ENCODE measurements at places on chromosomes 16 and 17.

DNA sequence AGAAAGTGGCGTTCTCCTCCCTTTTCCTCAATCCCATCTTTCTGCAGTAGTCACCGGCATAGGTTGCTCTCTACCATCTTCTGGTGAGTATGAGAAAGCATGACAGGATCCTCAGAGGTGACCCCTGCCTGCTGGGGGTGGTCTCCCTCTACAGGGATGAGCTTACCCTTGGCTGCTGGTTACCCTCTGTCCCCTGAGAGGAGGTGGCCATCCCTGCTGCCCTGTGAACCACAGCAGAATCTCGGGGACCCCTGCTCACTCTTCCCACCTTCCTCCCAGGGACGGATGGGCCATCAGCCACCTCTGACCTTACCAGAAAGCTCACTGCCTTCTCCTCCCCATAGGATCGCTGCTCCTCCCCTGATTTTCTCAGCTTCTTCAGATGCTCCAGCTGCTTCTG, 7.8 kb downstream of the MEFV start:
- DNase-seq = no peak

GRCh38 chr17:82003411-82004381, 19.0 kb downstream of the CENPX start:
- no peak for DNase-seq

DNA sequence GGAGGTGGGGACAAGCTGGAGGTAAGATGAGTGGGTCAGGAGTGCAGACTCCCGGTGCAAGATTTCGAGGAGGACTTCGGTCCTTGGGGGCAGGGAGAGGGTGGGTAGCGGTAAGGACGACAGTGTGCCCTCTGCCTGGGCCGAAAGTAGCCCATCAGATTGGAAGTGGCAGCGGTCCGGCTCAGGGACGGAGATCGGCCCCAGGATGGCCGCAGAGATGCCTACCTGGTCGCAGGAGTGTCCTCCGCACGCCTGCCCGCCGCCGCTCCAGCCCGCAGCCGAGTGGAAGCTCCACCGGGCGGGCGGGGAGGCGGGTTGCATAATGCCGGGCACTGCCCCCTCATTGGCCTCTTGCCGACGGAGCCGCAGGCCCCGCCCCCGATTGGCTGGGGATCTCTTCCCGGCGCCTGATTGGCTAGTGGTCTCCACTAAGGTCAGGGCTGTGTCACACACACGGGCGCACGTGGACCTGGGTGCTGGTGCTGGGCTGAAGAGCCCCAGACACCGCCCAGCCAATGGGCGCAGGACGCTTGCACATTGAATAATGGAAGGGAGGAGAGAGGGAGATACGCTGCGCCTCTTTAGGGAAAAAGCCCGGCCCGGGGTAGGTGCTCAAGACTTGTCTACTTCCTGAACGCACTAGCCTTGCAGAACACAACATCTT, at the start of gene PER1:
PER1 (minus strand) TSS at position 293 of the 664 bp plus-strand sequence. CDS start 1,698 bp downstream, outside the sequence.
- peak; percentile 82 for DNase-seq

GRCh38 chr16:50436271-50436670, 67.5 kb upstream of the BRD7 start:
- no peak for DNase-seq

- DNase-seq = no peak
These were observed 21.3 kb upstream of the MRPS23 start for GRCh38 chr17:57871155-57871554.

DNA sequence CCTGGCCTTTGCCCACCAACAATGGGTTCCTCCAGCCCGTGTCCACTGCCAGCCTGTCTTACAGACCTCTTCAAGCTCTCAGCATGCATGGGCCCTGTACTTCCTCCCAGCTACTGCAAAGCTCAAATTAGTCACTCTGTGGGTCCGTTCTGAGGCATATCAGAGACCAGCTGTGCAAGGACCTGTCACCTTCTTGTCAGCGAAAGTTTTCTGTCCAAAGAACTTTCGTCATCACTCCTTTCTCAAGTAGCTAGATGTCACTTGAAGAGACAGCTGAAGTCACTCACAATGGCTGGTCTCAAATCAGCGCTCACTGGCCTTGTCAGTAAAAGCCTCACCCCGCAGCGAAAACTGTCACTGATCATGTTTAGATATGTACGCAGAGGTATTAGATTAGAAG, 91.4 kb upstream of the DYNLRB2 start:
- DNase-seq = no peak

DNA sequence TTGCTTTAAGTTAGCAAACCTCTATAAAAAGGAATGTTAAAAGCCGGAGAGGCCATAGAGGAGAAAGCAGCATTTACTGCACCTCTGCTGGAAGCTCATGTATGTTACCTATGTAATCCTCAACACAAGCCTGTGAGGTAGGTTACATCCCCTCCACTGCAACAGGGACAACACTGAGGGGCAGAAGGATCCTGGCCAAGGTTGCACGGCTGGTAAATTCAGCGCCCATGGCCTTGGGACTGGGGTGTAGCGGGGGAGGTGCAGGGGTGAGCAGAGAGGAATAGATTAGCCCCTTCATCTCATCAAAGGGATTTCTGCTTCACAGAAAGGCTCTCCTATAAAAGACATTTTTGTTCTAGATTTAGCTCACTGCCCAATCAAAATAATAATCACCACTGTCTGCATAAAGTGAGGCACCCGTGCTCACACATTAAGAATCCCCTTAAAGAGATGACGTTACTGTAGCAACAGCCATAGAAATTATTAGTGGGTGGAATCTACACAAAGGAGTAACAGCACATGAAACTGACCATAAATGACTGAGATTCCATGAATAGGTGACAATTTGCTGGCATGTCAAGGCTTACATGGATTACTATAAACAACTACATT, 3.3 kb downstream of the ZCCHC14 start:
- DNase-seq = no peak

DNA sequence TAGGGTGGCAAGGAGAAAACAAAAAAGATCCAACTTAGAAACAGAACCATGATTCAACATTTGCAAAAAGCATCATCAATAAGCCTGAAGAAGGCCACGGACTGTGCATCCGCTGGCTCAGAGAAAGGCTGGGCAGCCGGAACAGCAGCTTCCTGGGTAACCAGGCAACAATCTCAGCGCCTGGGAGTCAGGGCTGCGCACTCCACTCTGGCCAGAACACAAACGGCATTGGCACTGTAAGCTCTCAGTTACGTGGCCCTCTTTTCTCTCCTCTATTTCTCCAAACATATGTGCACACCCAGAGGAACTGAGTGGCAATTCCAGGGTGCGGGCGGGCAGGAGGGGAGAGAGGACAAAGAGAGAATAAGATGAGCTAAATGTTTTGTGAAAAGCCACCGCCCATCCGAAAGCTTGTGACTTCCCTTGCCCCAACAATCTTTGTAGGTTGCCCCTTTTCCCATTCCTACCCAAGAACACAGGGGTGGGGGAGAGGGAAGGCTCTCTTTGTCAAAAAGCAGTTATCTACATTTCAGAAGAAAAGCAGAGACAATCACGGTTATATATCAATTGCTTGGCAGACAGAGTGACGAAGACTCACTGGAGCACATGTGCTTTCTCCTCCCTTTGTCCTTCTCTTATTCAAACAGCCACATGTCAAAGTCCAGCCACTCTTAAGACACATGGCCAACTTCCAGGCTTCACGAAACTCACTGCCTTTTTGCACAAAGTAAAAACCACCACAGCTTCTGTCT, 6.6 kb upstream of the GHDC start:
- DNase-seq = no peak

- DNase-seq = no peak
These were observed 37.1 kb downstream of the ARHGAP44 start for GRCh38 chr17:12826431-12826830.

Data from activated CD4-positive, alpha-beta T cell treated with anti-CD3 and anti-CD28 coated beads, Interleukin-2, amount 50 U/mL, for 24 hours (primary cell).